ENCODE measurements at places on chromosomes 11 and 22.

DNA sequence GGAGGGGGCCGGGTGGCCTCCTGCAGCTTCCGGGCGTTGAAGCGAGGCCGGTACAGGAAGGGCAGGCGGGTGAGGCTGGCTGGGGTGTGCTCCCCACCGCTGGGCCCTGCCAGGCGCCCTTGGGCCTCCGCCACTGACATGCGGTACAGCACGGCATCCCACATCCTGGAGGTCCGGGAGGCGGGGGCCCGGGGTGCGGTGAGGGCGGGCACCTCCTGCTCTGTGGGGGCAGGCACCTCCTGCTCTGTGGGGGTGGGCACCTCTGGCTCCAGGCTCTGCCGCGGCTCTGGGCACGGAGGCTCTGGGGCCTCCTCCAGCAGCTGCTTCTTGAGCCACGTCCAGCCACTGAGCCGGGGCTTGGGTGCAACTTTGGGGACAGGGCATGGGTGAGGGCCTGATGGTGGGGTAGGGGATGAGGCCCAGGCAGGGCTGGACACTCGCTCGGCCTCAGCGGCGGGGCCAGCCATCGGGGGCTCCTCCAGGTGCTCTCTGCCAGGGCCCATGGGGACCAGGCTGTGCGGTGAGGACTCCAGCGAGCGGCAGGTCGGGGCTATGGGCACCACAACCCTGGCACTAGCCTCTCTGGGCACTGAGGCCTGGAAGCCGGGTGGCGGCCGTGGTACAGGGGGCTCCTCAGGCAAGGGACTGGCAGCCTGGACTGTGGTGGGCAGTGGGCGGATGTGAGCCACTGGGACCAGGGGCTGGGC, 2.3 kb downstream of the PRR33 start:
- no peak for DNase-seq

DNA sequence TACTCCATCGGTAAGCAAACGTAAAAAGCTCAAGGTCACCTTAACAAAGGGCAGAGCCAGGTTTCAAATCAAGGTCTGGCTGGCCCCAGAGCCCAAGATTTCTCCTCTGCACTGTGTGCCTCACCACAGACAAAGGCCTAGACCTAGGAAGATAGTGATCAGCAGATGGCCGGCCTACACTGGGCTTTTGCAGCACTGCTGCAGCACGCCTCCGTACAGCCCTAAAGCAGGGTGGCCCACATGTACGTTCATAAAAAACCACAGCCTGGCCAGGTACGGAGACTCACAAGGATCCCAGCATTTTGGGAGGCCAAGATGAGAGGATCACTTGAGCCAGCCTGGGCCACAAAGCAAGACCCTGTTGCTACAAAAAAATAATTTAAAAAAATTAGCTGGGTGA, 106.3 kb upstream of the PITPNB start:
- DNase-seq: no peak

DNA sequence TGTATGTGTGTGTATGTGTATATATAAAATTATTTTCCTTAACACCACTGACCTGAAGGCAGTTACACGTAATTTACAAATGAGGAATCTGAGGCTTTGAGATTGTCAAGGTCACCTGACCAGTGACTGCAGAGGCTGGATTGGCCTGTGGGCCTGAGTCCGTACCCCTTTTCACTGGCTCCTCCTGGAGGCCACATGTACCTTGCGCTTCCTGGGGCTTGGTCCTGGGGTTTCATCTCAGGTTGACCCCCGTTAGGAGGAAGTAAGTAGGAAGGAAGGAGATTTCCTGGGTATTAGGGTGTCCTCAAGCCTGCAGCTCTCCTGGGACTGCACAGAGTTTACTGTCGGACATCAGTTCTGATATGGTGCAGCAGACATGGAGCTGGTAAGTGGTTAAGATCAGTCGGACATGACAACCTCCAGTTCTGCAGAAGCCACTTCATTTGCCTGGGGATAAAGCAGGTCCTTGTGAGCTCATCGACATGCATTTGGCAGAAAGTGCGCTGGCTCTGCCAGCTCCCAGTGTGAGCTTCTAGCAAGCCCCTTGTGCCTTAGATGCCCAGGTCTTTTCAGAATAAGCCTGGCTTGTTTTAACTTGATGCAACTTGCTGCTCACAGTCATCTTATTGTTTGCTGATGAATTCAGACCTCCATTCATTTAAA, 36.6 kb downstream of the ST3GAL4 start:
- peak; percentile 64 for DNase-seq

GRCh38 chr11:69516526-69516925, 35.1 kb downstream of the LINC01488 start:
- DNase-seq: no peak

DNA sequence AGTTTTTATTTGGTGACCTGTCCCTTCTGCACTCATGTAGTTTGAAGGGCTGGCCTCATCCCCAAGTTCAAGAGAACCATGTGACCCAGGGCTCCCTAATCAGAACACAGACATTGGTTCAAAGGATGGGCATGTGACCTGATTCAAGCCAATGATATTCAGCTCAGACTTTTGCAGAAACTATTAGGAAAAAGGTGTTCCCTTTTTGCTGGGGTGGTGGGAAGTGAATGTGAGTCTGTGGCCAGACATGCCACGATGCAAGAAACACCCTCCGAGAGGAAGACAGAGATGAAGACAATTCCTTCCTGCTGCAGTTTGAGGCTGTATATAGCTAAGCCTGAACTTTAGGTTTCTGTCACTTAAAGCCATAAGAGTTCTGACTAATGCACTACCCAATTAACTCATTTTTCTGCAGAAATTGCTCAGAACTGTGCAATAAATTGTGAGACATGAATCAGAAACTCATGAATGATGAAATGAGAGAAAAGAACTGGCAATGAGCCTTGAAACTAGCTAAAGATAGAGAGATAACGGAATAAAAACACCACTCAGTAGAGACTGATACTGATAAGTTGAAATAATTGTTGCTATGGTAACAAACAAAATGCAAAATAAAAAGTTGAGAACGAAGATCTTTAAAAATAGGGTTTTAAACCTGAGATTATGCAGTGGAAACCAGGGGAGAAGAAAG, 9.2 kb upstream of the MAPK1 start:
- peak; percentile 33 for DNase-seq

GRCh38 chr11:95968585-95968984, 44.7 kb upstream of the MTMR2 start:
- no peak for DNase-seq

DNA sequence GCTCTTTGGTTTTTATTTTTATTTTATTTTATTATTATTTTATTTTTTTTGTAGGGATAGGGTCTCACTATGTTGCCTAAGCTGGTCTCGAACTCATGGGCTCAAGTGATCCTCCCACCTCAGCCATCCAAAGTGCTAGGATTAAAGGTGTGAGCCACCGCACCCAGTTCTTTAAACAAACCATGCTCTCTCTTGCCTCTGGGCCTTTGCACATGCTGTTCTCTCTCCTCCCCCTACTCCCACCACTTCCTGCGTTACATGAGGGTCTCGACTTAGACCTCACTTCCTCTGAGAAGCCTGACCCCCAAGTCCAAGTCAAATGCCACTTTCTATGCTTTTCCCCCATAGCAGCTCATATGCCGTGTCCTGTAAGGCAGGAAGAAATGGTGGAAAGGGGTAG, 15.2 kb upstream of the TCF20 start:
- DNase-seq: no peak

DNA sequence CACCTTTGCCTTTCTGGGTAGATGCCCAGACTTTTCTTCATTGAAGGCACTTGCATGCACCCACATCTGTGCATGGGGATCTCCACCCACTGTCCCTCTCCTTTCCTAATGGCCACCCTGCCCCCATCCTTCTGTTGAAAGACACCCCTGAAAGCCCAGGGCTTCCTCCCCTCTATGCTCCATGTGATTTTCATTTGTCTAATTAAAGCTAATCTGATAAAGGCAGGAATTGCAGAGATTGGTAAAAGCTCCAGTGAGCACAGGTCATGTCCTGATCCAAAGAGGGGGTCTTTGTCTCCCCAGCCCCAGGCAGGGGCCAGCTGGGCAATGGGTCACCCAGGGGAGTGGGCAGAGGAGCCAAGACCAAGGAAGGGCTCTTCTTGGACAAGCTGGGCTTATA, 107.6 kb upstream of the CD82 start:
- no peak for DNase-seq

DNA sequence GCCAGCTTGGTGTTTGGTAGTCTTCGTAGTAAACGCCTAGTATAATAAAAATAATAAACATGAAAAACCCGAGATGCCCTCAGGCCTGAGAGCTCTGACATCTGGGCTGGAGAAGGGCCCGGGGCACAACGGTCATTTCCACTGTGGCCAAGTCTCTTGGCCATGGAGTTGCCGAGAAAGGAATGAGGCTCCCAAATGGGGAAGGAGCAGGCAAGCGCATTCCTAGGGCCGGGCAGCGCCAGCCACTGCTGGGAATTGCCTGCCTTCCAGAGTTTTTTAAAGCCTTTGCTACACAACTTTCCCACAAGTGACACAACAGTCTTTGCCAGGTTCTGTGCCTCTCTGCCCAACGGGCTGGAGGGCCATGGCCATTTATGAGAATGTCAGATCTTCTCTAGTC, 103.4 kb downstream of the NAV2 start:
- no peak for DNase-seq

- DNase-seq: peak; percentile 51
These were observed 27.0 kb downstream of the TESMIN start for GRCh38 chr11:68724293-68724692.

- DNase-seq: no peak
These were observed 26.0 kb upstream of the TMPRSS5 start for GRCh38 chr11:113732092-113732491.

GRCh38 chr11:1234771-1235305, 12.0 kb downstream of the MUC5B start:
- DNase-seq: no peak

GRCh38 chr11:72697814-72698213, 23.6 kb upstream of the PDE2A start:
- DNase-seq: no peak

DNA sequence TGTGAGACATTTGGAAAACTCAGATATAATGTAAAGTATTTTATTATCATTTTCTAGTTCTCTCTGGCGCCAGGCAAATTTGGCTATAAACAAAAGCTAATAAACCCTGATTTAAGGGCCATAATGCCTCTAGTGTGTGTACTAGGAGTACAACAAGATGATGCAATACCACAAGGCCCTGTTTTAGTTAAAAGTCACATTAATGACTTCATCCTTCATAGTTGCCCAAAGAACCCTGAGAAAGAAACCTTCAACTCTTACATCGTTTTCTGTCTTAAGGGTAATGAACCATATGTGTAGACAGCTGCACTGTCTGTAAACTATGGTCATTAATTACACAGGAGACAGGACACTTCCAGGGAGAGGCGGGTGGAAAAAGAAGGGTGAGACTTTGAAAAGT, 538.4 kb downstream of the FAM181B start:
- DNase-seq: no peak

DNA sequence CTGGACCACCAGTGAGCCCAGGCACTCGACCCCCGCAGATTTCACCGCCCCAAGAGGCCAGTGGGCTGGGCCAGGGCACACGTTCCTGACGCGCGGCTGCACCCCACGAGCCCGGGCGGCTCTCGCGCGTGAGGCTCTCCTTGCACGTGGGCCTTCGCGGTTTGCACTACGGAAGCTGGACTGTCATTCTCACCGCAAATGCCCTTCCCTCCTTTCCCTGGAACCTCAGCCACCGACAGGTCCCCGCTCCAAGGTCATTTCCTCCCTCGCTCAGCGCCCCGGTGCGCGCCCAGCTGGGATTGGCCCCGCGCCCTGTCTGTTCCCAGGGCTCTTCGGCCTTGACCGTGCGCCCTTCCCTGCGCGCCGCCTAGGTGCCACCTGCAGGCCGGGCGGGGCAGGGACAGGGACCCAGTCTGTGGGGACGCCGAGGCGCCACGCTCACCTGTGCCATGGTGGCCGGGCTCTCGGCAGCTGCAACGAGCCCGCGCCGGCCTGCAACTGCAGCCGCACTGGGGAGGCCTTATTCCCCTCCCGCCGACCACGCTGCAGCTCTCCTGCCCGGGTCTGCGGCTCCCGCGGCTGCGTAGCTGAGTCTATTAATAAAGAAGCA, 2.1 kb upstream of the CPT1A start:
- DNase-seq: peak; percentile 73

GRCh38 chr11:46198245-46199240, 77.3 kb upstream of the PHF21A start:
- no peak for DNase-seq

GRCh38 chr11:27812341-27812740, 112.1 kb upstream of the BDNF start:
- DNase-seq: no peak

DNA sequence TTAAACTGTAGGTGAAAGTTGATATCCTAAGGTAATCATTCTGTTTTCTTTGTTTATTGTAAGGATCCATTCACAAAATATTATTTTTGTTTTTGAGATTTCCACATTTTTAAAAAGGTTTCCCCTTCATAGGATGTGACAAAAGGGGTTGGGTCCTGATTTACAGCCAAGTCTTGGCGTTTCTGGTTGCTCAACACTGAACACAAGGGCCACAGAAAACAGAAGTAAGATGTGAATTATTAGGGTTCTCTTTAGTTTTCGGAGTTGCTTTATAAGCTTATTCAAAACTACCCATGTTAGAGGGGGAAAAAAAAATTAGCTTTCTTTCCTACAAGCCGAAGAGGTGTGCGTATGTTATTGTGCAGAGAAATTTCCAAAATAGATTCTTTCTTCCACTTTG, 30.0 kb upstream of the FLI1 start:
- peak; percentile 53 for DNase-seq

DNA sequence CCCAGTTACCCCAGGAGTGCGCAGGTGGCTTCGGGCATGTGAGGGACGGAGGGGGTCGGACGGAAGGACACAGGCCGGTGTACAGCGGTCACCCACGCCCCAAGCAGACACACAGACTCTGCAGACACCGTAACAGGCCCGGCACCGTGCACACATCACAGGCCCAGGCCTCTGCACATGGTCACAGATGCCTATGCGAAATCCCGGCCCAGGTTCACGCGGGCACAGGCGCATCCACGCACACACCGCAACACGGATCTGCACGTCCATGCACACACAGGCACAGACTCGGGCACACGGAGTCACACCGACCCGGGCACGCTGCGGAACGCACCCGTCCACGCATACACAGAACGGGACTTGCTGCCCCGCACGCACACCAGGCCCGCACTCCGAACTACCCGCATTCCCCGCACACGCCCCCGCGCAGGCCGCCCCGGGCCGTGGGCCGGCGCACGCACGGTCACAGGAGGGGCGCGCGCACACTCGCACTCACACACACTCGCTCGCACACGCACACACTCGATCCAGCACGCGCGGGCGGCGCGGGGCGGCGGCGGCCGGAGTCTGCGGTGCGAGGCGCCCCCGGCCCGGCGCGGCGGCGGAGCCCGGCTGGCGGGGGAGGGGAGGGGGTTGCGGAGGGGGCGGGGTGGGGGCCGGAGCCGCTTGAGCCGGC, at the start of gene MGAT3:
Gene MGAT3 (plus strand): TSS at position 491 of the 676 bp plus-strand sequence. CDS start 30,336 bp downstream, outside the sequence.
- DNase-seq: no peak

DNA sequence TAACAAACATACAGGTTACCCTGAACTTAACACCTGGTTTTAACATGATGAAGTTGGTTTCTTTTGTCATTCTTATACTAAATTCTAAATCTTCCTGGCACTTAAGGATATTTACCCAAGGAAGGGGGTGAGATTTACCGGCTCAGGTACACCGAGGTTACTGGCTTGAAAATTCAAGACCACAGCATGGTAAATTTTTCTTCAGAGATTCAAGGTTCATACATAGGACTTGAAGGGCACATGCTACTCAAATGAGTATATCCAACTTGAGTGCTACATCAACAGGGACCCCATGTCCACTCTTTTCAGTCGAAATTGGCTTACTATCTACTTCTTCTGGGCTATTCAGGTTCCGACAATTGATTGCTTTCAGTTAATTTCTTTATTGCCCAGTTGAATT, 12.7 kb downstream of the SERPING1 start:
- no peak for DNase-seq

Measured in suppressor macrophage treated with lipopolysaccharide for 1 hour (primary cell).